KG1 (cell line): ENCODE measurements at places on chromosomes 1 and 21.

GRCh38 chr1:116510361-116510760 lies 60.5 kb downstream of the CD58 start:
- no peak for DNase-seq

- no peak for DNase-seq
Measured at GRCh38 chr1:4468804-4469514, 185.4 kb upstream of the AJAP1 start.

DNA sequence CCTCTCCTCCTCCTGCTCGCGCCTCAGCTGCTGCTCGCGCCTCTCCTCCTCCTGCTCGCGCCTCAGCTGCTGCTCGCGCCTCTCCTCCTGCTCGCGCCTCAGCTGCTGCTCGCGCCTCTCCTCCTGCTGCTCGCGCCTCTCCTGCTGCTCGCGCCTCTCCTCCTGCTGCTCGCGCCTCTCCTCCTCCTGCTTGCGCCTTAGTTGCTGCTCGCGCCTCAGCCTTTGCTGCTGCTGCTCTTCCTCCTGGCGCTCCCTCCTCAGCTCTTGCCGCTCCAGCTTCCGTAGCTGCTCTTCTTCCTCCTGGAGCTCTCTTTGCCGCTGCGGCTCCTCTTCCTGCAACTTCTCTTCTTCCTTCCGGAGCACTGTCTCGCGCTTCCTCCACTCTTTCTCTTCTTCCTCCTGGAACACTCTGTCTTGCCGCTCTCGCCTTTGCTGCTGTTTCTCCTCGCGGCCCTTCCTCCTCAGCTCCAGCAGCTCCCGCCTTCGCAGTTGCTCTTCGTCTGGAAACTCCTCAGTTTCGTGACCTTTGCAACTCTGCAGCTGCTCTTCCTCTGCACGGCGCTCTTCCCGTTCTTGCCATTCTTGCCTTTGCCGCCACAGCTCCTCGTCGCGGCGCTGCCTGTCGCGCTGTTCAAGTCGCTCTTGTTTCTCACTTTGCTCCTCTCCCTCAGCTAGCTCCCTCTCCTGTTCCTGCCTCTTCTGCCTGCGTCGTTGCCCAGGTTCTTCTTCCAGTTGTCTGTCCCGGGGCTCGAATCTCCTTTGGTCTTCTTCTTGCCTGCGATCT lies 3.0 kb downstream of the TCHH start:
- DNase-seq = no peak

GRCh38 chr1:208002078-208002477 lies 91.2 kb upstream of the CD34 start:
- DNase-seq = no peak

- no peak for DNase-seq
Measured at GRCh38 chr1:223492044-223492443, 98.8 kb downstream of the CCDC185 start.

DNA sequence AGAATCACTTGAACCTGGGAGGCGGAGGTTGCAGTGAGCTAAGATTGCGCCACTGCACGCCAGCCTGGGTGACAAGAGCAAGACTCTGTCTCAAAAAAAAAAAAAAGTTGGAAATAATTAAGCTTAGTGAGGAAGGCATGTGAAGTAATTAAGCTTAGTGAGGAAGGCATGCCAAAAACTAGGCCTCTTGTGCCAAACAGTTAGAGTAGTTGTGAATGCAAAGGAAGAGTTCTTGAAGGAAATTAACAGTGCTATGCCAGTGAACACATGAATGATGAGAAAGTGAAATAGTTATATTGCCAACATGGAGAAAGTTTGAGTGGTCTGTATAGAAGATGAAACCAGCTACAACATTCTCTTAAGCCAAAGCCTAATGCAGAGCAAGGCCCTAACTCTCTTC lies 85.0 kb downstream of the MAN1A2 start:
- DNase-seq = no peak

- no peak for DNase-seq
Measured at GRCh38 chr1:204623894-204624361, 61.6 kb downstream of the LRRN2 start.

DNA sequence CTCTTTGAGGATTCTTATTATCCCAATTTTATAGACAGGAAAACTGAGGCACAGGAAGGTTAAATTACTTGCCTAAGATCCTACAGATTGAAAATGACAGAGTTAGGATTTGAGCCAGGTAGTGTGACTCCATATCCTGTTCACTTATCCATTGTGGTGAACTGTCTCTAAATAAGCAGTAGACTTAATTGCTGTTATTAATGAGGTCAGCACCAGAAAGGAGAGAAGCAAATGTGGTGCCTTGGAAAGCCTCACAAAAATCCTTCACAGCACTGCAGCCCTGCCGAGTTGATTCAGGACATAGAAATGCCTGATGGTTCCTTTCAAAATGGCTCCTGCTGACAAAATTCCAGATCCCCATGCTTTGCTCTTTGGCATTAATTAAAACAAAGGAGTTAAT lies 193.3 kb upstream of the BEND5 start:
- no peak for DNase-seq
